Fibroblast of skin of back (primary cell): ENCODE measurements at places on chromosomes 11 and 22.

- no peak for DNase-seq
Measured at GRCh38 chr11:116415095-116415494, 357.7 kb downstream of the BUD13 start.

GRCh38 chr11:57711414-57712255, at the start of gene MED19:
TSS of gene MED19 (minus strand) at chr11:57712215. CDS start at chr11:57712179, 36 bp downstream.
- DNase-seq: peak; percentile 65

DNA sequence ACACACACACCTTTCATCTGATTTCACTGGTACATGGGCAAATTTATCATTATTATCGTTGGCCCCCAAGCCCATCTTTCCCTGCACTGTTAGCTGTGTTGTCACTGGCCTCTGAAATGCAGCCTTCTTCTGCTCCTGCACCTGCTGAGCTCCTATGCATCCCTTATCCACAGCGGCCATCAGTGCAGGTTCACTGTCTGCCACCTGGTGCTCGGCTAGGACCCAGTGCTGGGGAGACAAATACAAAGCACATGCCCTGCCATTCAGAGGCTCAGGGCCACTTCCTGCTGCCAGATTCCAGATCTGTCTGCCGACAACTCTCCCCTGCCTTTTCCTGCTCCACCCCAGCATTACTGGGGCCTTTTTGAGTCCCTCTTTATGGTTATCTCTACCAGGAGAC, 1205.4 kb downstream of the TBC1D22A start:
- DNase-seq: no peak

- DNase-seq: peak; percentile 61
Measured at GRCh38 chr22:43152357-43153071, 1.2 kb downstream of the TSPO start.

DNA sequence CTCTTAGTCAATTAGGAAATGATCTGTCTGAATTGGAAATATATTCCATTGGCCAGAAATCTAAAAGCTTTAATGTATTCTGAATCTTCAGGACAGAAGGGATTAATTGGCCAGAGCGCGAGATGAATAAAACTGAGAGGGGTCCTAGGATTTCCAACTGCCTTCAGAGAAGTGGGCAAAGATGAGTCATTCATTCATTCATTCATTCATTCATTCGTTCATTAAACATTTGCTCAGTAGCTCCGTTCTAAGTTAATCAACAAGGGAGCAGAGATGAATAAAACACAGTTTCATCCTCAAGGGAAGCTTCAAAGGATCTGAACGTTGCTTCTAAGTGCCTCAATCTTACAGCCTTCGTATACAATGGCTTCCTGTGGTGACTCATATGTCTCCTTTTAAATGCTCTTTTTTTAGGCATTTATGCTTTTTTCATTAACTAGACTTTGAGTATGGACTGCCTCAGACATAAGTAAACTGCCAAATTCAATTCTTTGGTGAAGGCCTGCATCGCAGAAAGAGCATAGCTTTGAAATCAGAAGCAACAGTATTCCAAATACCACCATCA, 537.4 kb upstream of the CCDC90B start:
- DNase-seq: peak; percentile 29

GRCh38 chr22:25021976-25022711, 69.6 kb downstream of the KIAA1671 start:
- no peak for DNase-seq

DNA sequence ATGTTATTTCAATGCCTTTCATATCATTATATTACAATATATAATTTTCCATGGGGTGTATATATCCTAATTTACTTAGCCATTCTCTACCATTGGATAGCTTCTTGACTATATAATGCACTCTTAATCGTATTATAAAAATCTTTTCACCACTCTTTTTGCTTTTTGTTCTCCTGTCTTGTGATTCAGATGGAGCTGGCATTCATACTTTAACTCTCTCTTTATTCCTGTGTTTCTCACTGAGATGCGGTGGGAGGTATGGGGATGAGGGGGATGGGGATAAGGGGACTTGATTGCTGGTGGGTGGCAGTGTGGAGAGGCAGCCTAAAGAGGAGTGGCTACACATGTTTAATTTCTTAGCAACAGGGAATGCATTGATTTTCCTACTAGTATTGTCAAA, 105.9 kb downstream of the NELL1 start:
- DNase-seq: no peak

- DNase-seq: no peak
Measured at GRCh38 chr11:65898656-65899355, 1.4 kb downstream of the FOSL1 start.

GRCh38 chr11:64003807-64004589, 17.8 kb downstream of the OTUB1 start:
- no peak for DNase-seq

GRCh38 chr22:50504369-50505211, 2.9 kb downstream of the LMF2 start:
- DNase-seq: no peak

DNA sequence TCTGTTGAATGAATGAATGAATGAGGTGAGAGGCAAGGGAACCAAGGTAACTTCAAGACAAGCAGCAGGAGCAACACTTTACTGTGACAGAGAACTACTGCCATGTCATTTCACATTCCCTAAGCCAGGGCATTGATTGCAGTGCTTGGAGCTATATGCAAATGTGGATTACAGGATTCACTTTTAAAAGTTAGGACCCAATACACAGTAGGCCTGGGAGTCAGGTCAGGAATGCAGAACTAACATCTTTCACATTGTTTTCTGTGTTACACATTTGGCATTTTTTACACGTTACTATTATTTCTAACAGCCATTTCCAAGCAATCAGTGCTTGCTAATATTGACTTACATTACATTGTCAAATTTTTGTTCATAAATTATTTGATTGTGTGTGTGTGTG, 26.2 kb upstream of the ME3 start:
- peak; percentile 63 for DNase-seq

- DNase-seq: no peak
Measured at GRCh38 chr11:15927196-15927863, 429.0 kb downstream of the SOX6 start.

GRCh38 chr11:31620434-31620833, 110.9 kb downstream of the ELP4 start:
- DNase-seq: no peak

GRCh38 chr11:69587454-69588090, 53.4 kb upstream of the CCND1 start:
- DNase-seq: peak; percentile 91

DNA sequence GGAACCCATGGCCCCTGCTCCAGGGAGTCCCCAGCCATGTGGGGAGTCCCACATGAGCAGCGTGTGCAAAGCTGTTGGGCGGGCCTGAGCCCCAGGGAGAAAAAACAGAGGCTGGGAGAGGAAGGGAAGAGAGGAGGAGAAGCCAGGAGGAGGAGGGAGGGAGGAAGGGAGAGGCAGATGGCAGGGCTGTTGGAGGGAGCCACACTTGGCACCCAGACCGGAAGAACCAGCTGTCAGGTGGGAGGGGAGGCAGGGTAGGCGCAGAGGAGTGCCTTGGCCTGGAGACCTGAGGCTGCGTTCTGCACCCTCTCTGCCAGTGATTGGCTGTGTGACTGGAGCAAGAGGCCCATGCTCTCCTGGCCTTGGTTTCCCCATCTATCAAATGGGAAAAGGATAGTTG, 6.7 kb downstream of the SYNGR1 start:
- no peak for DNase-seq

- DNase-seq: no peak
Measured at GRCh38 chr22:26923531-26923930, 266.1 kb downstream of the MIAT start.

- DNase-seq: peak; percentile 33
Measured at GRCh38 chr11:34632105-34632791, 11.4 kb downstream of the EHF start.

DNA sequence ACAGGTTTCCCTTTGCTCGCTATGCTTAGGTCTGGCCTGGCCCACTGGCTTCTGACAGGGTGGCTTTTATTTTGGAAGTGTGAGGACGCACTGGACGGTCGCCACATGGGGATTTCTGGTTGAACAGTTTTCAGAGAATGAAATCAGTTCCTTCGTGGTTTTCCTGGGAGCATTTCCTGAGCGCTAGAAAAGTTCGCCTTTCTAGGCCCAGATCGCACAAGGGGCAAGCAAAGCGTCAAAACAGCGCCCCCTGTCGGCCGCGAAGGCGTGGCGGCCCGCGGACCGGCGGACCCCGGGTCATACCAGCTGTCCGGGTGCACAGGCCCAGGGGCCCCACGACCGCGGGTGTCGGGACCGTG, 12.7 kb upstream of the CYP2R1 start:
- peak; percentile 41 for DNase-seq

- DNase-seq: no peak
Measured at GRCh38 chr11:9563196-9563730, 10.2 kb upstream of the WEE1 start.

- peak; percentile 68 for DNase-seq
Measured at GRCh38 chr11:75233754-75234172, 6.8 kb upstream of the TPBGL start.
